ENCODE measurements at places on chromosomes 2 and 18. TPM values are rescaled to one million over a fixed set of nuclear protein-coding genes. Genes with fewer than 3 reads are reported as not detected.

Gene CDH2
- 0.18 TPM for total RNA-seq

Gene GLI2
- not detected for total RNA-seq

Gene DTNA
- total RNA-seq: 0.41 TPM

Gene SCYGR4
- not detected for total RNA-seq

Gene AKAIN1
- total RNA-seq: not detected

Gene DSG4
- not detected for total RNA-seq

Gene NPPC
- 3.5 TPM for total RNA-seq

- no peak overlapping the region for H3K4me3 ChIP-seq
- no peaks in the 10 kb centered on the region for H3K27me3 ChIP-seq
- H3K27ac ChIP-seq: no peak overlapping the region
- DNase-seq: no peak
These were observed 437.2 kb upstream of the ID2 start for GRCh38 chr2:8244639-8245038.

- H3K27ac ChIP-seq: no peak overlapping the region
- no peak overlapping the region for H3K4me3 ChIP-seq
- H3K4me1 ChIP-seq: no peaks in the 10 kb centered on the region
- peaks cover 4% of the 10 kb centered on the region for H3K27me3 ChIP-seq
These were observed 122.5 kb downstream of the TPGS2 start for GRCh38 chr18:36706134-36706881.

DNA sequence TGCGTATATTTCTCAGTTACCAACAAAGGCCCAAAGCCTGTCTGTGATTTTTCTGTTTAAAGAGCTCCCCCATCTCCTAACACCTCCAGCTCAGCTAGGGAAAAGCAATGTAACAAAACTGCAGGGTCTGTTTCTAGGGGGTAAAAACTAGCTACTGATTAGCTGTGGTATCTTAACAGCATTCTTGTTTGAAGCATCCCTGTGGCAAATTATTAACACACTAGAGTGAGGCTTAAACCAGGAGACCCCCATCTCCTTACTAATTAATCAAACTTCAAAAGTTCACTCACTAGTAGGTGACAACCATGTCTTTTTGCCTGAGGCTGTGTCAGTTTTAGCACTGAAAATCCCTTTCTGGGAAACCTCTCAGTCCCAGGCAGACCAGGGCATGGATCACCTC lies 186.2 kb upstream of the PARD3B start:
- no peaks in the 10 kb centered on the region for H3K36me3 ChIP-seq
- peaks cover 6% of the 10 kb centered on the region for H3K27me3 ChIP-seq

DNA sequence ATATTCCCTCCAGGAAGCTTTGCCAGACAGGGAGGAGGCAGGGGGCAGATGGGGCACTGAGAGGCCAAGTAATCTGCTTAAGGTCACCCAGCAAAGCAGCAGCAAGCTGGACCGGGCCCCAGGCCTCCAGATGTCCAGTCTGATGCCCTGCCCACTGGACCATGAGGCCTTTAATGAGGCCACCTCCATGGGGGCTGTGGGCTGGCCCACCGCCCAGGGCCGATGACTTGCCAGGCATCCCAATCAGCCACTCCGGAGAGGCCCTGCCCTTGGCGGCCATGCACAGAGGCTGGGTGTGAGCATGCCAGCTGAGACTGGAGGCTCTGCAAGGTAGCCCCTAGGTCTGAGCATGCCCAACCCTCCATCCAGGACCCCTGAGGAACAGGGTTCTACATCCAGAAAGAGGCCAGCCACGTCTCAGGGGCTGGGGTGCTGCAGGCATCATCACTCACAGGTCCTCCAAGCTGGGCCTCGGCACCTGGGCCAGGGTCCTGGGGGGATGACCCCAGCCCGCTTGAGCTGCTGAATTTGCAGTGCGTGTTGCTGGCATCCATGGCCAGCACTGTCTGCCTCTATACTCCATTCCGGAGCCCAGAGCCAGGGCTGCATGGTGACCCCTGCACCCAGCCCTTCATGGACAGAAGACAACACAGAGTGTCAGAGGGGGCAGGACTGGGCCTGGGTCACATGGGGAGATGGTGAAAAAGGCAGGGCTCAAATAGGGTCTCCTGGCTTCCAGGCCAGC lies 164.2 kb downstream of the INHBB start:
- DNase-seq: no peak
- no peaks in the 10 kb centered on the region for H3K4me1 ChIP-seq
- H3K27ac ChIP-seq: no peak overlapping the region
- H3K27me3 ChIP-seq: no peaks in the 10 kb centered on the region
- H3K4me3 ChIP-seq: no peak overlapping the region

DNA sequence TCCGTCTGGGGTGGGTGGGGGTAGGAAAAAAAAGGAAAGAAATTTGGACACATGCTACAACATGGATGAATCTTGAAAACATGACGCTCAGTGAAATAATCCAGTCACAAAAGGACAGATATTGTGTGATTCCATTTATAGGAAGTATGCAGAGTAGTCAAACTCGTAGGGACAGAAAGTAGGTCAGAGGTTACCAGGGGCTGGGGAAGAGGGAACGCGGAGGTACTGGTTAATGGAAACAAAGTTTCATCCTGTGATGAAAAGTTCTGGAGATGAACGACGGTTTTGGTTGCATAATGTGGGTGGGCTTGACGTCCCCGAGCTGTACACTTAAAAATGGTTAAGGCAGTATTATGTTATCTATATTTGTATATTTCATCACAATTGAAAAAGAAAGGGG lies 4.5 kb upstream of the SFTPB start:
- H3K4me3 ChIP-seq: no peak overlapping the region
- no peaks in the 10 kb centered on the region for H3K27me3 ChIP-seq
- no peaks in the 10 kb centered on the region for H3K36me3 ChIP-seq
- no peaks in the 10 kb centered on the region for H3K4me1 ChIP-seq
- no peak overlapping the region for H3K27ac ChIP-seq

DNA sequence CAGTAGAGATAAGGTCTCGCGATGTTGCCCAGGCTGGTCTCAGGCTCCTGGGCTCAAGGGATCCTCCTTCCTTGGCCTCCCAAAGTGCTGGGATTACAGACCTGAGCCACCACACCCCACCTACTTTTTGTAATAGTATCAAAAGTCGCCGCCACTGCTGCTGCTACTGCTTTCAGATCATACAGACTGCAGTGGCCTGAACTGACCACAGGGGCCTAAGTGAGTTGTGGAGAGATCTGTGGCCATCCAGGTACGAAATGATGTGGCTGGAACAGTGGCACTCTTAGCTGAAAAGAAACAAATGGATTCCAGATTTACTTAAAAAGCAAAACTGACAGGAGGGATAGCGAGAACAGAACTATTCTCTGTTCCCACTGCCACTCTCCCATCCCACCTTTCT lies 32.9 kb upstream of the POMC start:
- peaks cover 7% of the 10 kb centered on the region for H3K4me1 ChIP-seq
- H3K4me3 ChIP-seq: no peak overlapping the region
- no peak overlapping the region for H3K27ac ChIP-seq
- DNase-seq: peak; percentile 18
- no peaks in the 10 kb centered on the region for H3K27me3 ChIP-seq
- no peaks in the 10 kb centered on the region for H3K36me3 ChIP-seq

GRCh38 chr2:190352668-190353536 lies 9.5 kb downstream of the INPP1 start:
- H3K27ac ChIP-seq: no peak overlapping the region
- DNase-seq: no peak
- no peaks in the 10 kb centered on the region for H3K36me3 ChIP-seq
- H3K27me3 ChIP-seq: no peaks in the 10 kb centered on the region

DNA sequence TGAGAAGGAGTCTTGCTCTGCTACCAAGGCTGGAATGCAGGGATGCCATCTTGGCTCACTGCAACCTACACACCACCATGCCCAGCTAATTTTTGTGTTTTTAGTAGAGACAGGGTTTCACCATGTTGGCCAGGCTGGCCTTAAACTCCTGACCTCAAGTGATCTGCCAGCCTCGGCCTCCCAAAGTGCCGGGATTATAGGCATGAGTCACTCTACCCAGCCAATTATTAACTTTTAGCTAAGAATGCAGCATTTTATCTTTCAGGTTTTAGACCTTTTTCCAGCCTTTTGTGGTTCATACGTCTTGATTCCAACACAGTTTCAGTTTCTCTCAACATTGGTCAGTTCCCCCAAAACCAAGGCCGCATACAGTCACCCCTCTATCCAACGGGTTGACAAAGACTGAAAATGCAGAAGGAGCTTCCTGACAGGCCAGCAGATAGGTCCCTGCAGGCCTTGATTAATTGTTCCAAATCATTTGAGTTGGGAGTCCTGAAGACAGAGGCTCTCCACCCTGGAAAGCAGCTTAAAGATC lies 262.2 kb upstream of the KLHL29 start:
- H3K27ac ChIP-seq: no peak overlapping the region
- no peak for DNase-seq
- no peaks in the 10 kb centered on the region for H3K4me1 ChIP-seq
- no peaks in the 10 kb centered on the region for H3K36me3 ChIP-seq
- no peak overlapping the region for H3K4me3 ChIP-seq

DNA sequence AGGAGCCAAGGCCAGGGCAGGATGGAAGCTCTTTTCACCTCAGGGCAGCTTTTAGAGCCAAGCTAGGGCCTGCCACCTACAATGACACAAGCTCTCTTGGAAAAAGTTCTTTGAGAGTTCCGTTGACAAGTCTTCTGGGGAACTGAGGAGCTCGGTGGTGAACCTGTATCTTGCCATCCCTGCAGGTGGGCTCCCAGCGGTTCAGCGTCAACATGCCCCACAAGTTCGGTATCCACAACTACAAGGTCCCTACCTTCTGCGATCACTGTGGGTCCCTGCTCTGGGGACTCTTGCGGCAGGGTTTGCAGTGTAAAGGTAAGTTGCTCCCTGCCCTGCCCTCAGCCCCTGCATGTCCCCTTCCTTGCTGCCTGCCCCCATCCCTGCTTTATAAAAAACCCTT lies 312.8 kb upstream of the EPAS1 start:
- no peak for DNase-seq
- no peak overlapping the region for H3K4me3 ChIP-seq
- H3K27me3 ChIP-seq: no peaks in the 10 kb centered on the region
- H3K36me3 ChIP-seq: no peaks in the 10 kb centered on the region
- H3K27ac ChIP-seq: no peak overlapping the region

- H3K4me1 ChIP-seq: no peaks in the 10 kb centered on the region
- no peak overlapping the region for H3K27ac ChIP-seq
- H3K4me3 ChIP-seq: no peak overlapping the region
- no peaks in the 10 kb centered on the region for H3K27me3 ChIP-seq
- no peak for DNase-seq
These were observed 323.2 kb upstream of the MEX3C start for GRCh38 chr18:51520676-51521180.

DNA sequence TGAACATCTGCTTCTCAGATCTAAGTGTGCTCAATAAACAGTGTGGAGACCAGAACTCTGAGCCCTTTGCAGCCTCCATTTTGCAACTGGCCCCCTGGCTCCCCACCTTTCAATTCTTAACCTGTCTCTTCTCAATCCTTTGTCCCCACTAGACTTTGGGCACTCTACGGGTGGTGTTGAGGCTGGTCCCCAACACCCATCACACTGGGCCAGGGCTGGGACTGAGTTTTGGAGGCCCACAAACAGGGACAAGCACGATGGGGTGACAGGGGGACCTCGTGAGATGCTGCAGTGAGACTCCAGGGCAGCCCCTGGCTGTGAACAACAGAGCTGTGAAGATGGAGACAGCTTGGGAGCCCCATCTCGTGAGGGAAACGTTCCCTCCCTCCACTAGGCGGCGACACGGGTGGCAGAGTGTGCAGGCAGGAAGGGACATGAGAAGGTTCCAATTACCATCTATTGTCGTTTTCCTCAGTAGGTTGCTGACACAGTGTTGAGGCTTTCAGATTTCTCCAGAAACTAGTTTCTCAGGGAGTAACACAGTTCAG lies 1.2 kb downstream of the ANKMY1 start:
- no peaks in the 10 kb centered on the region for H3K27me3 ChIP-seq
- DNase-seq: peak; percentile 74
- peaks cover 40% of the 10 kb centered on the region for H3K4me1 ChIP-seq

DNA sequence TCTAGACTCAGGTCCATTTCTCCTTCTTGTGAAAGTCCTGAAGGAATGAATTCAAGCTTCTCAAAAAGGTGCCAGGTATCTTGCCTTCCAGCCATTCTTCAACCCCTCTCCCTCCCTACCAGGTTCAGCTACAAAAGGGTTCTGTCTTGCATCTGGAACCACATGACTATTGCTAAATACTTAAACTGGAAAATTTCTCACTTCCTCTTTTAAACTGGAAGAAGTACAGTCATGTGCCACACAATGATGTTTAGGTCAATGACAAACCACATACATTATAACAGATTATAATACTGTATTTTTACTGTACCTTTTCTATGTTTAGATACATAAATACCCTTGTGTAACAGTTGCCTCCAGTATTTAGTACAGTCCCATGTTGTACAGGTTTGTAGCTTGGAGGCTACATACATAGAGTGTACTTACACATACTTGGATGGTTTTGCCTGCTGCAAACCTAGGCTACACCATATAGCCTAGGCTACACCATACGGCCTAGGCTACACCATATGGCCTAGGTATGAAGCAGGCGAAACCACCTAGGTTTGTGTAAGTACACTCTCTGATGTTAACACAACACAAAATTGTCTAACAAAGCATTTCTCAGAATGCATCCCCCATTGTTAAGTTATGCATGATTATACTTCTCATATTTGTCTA lies 142.0 kb upstream of the DNMT3A start:
- H3K4me3 ChIP-seq: no peak overlapping the region
- no peak overlapping the region for H3K27ac ChIP-seq
- no peaks in the 10 kb centered on the region for H3K27me3 ChIP-seq
- H3K4me1 ChIP-seq: peaks cover 4% of the 10 kb centered on the region
- H3K36me3 ChIP-seq: peaks cover 8% of the 10 kb centered on the region
- no peak for DNase-seq

- DNase-seq: no peak
- no peak overlapping the region for H3K4me3 ChIP-seq
- H3K4me1 ChIP-seq: no peaks in the 10 kb centered on the region
- no peaks in the 10 kb centered on the region for H3K27me3 ChIP-seq
- no peak overlapping the region for H3K27ac ChIP-seq
These were observed 45.5 kb downstream of the FANCL start for GRCh38 chr2:58195662-58196061.

GRCh38 chr2:42360493-42360889 lies 526 bp downstream of the COX7A2L start:
- peak overlapping the region; percentile 89 for H3K4me3 ChIP-seq
- H3K27ac ChIP-seq: peak overlapping the region; percentile 99
- peaks cover 48% of the 10 kb centered on the region for H3K4me1 ChIP-seq
- peak; percentile 16 for DNase-seq

DNA sequence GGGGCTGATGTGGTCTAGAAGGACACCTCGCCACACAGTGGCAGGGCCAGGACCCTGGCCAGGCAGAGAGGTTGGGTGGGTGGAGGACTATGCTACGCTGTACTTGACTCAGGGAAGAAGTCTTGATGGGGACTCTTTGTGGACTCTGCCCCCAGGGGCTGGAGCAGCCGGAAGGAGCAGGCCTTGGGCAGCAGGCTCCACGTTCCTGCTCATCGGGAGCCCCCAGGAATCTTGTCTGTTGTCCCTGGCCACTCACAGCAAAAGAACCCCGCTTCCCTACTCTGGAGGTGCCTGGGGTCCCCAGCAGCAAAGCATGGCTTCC lies 79.0 kb downstream of the POLR1A start:
- H3K27me3 ChIP-seq: no peaks in the 10 kb centered on the region
- no peak for DNase-seq
- no peak overlapping the region for H3K4me3 ChIP-seq
- H3K27ac ChIP-seq: no peak overlapping the region

Measured in activated CD8-positive, alpha-beta T cell treated with anti-CD3 and anti-CD28 coated beads for 36 hours (primary cell).